ENCODE measurements at places on chromosomes 1 and 21.
A peak's percentile ranks its signal among the peaks of the same experiment; 100 is the strongest.

DNA sequence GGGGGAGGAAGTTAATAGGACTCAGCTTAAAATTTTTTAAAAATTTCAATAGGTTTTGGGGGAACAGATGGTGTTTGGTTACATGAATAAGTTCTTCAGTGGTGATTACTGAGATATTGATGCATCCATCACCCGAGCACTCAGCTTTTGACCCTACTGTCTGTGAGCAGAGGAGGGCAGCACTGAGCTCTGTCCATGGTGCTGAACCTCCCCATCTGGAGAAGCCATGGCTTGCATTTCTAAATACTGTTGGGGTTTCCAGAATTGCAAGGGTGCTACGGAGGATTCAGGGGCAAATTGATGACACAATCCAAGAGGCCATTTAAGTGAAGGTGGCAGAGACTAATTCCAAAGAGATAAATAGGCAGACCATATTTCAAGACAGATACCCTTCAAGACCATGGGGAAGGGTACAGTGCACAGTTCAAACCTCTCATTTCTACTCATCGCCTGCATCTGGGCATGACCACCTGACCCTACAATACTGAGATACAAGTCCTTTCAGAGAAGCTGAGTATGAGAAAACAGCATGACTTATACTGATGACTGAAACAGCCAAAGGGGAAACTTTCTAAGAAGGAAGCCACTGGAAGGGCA is 17.2 kb downstream of the SYT2 start:
- DNase-seq = peak; percentile 34

DNA sequence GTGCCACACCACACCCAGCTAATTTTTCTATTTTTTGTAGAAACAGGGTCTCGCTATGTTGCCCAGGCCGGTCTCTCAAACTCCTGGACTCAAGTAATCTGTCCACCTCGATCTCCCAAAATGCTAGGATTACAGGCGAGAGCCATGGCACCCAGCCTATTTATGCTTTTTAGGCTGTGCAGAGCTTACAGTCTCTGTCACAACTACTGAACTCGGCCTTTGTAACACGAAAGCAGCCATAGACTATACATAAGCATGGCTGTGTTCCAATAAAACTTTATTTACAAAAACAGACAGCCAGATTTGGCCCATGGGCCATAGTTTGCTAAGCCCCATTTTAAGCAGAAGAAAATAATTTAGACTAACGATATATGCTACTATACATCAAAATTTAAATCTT is 54.4 kb downstream of the NID1 start:
- DNase-seq = no peak

GRCh38 chr1:207298636-207299398 is 22.7 kb upstream of the CD55 start:
- no peak for DNase-seq

DNA sequence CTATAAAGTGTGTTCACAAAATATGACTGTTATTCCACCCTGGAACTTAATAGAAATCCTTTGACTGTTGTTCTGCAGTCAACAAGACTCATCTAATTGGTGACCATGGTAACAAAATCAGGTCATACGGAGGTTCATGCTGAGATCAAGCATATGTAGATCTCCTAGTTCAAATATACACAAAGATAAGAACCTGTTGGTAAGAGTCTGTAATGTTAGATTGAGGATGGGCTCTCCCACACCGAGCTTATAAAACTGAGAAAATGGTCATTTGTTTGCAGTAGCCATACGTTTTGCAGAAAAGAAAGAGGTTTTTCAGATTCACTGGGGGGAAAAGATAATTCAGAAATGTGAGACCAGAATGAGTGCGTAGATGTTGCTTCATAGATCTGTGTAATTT is 468.1 kb downstream of the RPS6KC1 start:
- peak; percentile 69 for DNase-seq

GRCh38 chr21:40164905-40165772 is 297.9 kb downstream of the PCP4 start:
- DNase-seq = no peak

- DNase-seq = no peak
These were observed 77.6 kb upstream of the PGBD5 start for GRCh38 chr1:230503726-230504125.

GRCh38 chr1:61638911-61639605 is 85.9 kb downstream of the TM2D1 start:
- no peak for DNase-seq

DNA sequence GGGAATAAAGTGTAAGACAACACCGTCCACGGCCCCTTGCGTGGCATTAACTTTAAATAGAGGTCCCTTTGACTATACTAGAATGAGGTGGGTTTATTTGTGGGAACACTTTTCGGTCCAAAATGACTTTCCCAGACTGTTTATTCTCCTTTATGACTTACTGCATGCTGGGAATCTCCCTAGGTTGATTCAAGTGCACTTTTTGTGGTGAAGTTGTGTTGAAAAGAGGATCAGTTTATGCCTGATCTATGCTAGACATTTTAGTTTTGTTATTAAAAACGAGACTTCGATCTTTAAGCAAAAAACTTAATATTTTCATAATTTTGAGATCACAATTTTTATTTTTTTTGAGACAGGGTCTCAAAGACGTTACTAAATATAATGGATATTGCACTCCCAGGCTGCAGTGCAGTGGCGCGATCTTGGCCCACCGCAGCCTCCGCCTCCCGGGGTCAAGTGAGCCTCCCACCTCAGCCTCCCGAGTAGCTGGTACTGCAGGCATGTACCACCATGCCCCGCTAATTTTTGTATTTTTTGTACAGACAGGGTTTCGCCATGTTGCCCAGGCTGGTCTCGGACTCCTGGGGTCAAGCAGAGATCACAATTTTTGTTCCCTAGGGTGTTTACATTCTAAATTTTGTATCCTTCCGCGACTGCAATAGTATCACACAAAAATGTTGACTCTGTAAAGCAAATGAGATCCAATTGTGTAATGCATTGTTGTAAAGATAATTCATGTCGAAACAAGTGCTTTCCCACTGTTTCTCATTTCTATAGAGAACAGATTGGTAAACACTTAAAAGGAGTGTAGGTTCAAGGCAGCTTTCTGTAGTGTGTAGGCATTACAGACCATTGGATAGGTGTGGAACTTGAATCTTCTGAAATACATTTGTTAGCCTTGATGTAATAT is 1.6 kb downstream of the CDC42 start:
- no peak for DNase-seq

DNA sequence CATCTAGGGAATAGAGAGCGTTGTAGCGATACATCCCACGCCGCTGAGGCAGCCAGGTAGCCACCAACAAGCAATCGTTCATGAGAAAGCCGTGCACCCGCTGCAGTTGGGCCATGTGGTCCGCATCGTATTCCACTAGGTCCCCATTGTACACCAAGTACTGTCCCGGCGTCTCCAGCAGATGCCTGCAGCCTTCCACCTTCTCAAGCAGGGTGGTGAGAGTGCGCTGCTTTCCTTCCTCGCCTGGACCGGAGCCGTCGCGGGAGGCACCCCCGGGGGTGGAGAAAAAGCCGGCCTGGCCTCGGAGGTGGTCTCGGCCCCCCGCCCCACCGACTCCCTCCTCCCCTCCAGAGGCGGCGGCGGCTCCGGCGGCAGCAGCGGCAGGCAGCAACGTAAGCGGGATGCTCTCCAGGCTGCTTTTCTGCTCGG is 595 bp downstream of the EXOC8 start:
- no peak for DNase-seq

- DNase-seq = no peak
These were observed 763.3 kb upstream of the BRINP3 start for GRCh38 chr1:191240925-191241324.

DNA sequence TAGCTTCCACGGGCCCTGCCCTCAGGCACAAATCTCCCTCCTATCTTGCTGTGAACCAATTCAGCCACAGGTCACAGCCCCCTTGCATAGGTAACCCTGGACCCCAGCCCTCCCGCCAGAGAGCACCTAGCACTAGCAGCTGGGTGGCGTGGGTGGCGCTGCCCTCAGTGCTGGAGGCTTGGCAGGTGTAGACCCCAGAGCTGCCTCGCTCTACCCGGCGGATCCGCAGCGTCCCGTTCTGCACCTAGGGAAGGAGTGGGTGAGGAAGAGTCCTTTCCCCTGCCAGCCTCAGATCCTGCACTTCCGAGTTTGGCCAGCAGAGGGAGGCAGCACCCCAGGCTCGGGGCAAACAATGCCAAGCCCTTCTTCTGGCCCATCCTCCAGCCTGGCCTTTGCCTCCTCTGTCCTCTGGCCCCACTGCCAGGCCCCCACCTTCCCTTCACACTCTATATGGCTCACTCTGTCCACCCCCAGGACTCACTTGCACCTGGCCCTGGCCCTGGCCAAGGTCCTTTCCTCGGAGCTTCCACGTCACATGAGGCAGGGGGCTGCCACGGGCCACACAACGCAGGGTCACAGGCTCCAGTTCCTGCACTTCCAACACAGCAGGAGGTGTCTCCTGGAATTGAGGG is 9.0 kb downstream of the IGSF9 start:
- DNase-seq = peak; percentile 54

DNA sequence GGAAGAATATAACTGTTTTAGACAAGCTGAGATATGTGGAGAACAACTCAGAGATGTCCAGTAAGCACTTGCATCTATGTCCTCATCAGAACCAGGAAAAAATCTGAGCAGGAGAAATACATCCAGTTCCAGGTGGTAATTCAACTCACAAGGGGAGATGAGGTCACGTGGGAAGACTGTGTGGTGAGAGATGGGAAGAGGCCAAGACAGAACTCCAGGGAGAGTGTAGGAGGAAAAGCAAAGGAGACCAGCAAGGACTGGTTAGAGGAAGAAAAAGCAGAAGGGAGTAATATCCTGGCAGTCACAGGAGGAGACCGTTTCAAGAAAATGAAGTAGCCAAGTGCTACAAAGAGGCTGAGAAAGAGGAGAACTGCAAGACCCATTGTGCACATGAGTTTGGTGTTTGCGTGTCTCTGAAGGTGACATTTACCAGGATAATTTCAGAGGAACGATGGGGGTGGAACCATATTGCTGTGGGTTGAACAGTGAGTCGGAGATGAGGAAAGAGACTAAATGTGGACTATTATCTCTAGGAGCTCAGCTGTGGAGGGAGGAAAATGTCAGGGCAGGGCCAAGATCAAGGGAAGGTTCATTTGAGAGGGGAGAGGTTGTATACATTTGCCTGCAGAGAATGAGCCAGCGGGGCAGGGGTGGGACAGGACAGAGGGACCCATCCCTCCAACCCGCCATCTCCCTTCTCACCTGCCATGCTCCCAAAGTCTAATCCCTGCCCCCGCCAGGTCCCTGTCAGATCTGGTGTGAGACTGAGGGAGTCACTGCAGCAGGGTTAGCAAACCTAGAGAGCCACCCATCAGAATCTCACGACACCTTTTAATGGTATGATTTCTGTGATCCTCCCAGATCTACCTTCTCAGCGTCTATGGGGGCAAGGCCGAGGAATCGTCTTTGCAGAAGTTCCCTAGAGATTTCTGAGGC is 24.9 kb downstream of the SUSD4 start:
- no peak for DNase-seq

- DNase-seq = no peak
These were observed 737.6 kb downstream of the PLA2G4A start for GRCh38 chr1:187566354-187566753.

DNA sequence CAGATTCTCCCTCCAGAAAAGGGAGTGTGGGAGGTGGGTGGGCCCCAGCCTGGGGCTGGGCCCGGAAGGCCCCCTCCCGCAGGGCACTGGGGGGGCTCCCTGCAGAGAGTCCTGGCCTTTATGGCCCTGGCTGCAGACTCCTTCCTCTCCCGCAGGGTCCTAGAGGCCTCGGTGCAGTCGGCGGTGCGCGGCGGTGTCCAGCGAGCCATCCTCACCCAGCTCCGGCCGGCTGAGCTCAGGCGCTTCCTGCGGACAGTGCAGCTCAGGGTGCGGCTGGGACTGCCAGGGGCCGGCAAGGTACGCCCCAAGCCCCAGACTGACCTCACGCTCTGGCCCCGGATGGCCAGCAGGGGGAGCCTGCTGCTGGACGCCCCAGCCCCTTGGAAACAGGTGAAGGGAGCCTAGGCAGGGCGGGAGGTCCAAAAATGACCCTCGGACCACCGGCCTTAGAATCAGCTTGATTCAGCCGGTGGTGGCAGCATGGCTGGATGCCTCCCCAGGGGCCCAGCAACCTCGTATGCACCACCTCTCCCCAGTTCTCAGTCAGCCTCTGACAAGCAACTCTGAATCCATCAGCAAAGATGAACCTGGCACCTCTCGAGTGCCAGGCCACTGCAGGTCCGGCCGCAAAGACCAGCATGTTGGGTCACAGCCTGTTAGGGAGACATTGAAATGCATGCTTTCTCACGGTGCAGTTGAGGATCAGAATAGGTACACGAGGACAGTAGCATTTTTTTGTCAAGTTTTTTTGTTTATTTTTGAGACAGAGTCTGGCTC is 20.6 kb downstream of the MTHFR start:
- no peak for DNase-seq

GRCh38 chr1:84000196-84000885 is 1.4 kb upstream of the TTLL7 start:
- no peak for DNase-seq

DNA sequence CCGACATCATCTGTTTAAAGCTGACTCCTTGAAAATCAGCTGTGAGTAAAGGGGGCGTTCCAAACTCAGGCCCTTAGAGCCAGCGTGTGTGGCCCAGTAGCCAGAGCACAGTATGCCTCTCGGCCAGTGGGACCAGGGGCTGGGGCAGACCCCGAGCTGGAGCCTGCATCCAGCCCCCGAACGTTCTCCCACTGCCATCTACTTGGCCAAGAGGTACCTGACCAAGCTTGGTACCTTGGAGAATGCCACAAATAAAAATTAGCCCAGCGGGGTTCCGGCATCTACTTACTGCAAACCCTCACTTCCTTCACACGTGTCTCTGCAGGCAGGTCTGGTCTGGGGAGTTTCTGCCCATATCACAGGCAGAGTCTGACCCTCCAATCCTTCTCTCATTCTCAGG is 56.7 kb upstream of the COL6A2 start:
- no peak for DNase-seq

DNA sequence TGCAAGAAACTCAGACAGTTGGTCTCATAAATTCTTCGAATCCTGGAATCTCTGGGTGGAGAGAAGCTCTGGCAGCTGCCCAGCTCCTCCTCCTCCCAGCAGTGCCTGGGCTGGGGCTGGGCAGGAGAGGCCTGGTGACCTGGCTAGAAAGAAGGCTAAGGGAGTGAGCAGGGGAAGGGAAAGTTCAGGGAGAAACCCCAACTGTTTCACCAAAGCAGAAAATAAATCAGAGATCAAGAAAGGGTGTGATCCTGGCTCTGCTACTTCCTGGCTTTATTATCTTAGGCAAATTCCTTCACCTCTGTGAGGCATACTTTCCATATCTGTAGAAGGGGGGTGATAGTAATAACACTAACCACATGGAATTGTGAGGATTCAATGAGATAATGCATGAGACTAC is 8.8 kb upstream of the COL16A1 start:
- DNase-seq = no peak

Measured in NCI-H1436 (cell line).